Stimulated activated CD4-positive, alpha-beta T cell treated with anti-CD3 and anti-CD28 coated beads, Interleukin-1b, Interleukin-23, amount 100 ng/mL, for 1 hour (primary cell): ENCODE measurements at places on chromosomes 1 and 21.

DNA sequence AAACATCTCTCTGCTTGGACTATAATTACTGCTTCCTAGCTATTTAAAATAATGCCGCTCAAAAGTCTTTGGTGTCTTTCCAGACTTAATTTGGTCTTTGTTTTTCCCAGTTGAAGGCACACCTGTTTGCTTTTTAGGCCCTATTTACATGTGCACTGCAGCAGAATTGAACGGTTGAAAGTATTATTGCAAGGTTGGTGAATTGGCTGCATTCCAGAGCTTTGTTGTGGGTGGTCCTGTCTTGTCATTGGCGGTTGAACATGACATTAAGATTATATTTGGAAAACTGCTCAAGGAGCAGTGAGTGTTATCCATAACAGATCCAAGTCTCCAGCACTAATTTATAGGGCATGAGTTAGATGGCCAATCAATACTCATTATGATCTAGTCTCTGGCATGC lies 656.3 kb downstream of the PTPRC start:
- DNase-seq, result no peak

- no peak for DNase-seq
Observed at GRCh38 chr1:65904681-65905083, 112.0 kb downstream of the PDE4B start.

GRCh38 chr1:165960136-165960535 lies 132.7 kb downstream of the UCK2 start:
- no peak for DNase-seq

GRCh38 chr1:48530727-48531351 lies 58.8 kb upstream of the SPATA6 start:
- DNase-seq, result peak; percentile 4

DNA sequence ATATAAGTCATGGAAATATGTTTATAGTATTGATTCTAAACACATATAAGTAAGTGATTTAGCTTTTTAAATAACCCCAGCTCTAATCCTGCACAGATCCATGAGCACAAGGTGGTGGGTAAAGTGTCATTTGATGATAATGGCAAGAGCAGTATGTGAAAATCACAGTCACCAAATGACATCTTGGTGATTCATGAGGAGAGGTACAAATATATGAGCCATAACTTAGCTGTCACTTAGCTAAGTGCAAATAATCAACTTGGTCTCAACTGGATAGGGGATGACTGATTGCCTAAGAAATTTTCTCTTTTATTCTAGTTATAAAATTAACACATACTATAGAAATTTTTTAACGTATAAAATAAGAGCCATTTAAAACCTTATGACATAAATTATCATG lies 198.1 kb downstream of the ZZZ3 start:
- no peak for DNase-seq

GRCh38 chr1:171748651-171749050 lies 6.8 kb upstream of the VAMP4 start:
- DNase-seq, result no peak
